NCI-H526 treated with DMSO at 0.1 percent for 48 hours (cell line): ENCODE measurements at places on chromosomes 6 and 20.

DNA sequence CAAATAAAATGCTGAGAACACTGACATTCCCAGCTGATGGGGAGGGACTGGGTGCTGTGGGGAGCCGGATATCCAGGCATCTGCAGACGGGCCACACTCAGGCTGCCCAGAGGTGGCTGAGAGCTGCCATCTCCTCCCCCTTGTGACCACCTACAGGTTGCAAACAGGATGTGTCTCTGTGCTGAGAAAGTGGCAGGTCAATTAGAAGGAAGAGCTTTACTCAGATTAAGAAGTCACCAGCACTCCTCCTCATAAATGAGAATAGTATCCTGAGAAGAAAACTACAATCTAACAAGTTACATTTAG lies 63.0 kb downstream of the HUS1B start:
- DNase-seq, result no peak

DNA sequence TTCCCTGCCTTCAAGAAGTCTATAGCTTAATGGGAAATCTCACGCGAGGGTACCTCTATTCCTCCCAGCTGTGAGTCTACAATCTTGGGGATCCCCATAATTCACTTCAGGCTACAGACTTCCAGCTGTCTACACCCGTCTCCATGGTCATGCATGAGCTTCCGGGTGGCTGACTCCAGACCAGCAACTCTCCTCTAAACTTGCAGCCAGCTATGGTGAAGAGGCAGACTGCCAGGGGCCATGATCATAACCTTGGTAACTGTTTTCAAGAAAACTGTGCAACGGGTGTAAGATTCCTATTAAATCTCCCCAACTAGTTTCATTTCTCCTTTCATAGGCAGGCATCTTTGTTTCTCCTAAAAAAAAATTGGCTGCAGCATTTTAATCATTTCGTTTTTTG lies 534.4 kb upstream of the CHD6 start:
- DNase-seq, result no peak

- no peak for DNase-seq
Measured at GRCh38 chr6:169162249-169162648, 91.4 kb downstream of the THBS2 start.

- DNase-seq, result no peak
Measured at GRCh38 chr6:117233145-117233544, 32.2 kb upstream of the VGLL2 start.

- DNase-seq, result no peak
Measured at GRCh38 chr6:134165561-134166201, 113.3 kb upstream of the SLC2A12 start.

- DNase-seq, result no peak
Measured at GRCh38 chr20:63923651-63924050, 28.7 kb downstream of the DNAJC5 start.

DNA sequence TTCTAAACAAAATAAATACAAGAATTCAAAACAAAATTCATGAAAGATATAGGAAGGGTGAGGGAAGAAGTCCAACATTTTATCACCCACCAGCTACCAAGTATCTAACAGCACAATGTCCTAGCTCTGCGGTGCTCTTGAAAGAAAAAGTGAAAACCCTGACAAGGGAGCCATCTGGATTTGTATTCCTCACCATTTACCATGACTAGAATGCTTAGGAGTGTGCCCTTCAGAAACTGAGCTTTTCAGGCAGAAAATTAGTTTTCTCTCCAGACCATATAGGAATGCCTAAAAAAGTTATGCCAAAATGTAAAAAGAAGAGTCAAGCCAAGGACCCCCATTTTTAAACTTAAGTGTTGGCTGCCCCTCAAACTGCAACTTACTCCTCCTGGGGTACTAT lies 4.5 kb downstream of the SNX5 start:
- DNase-seq, result no peak

GRCh38 chr6:31178143-31179041 lies 7.9 kb upstream of the POU5F1 start:
- no peak for DNase-seq

GRCh38 chr6:121951918-121952379 lies 447.5 kb upstream of the HSF2 start:
- no peak for DNase-seq

DNA sequence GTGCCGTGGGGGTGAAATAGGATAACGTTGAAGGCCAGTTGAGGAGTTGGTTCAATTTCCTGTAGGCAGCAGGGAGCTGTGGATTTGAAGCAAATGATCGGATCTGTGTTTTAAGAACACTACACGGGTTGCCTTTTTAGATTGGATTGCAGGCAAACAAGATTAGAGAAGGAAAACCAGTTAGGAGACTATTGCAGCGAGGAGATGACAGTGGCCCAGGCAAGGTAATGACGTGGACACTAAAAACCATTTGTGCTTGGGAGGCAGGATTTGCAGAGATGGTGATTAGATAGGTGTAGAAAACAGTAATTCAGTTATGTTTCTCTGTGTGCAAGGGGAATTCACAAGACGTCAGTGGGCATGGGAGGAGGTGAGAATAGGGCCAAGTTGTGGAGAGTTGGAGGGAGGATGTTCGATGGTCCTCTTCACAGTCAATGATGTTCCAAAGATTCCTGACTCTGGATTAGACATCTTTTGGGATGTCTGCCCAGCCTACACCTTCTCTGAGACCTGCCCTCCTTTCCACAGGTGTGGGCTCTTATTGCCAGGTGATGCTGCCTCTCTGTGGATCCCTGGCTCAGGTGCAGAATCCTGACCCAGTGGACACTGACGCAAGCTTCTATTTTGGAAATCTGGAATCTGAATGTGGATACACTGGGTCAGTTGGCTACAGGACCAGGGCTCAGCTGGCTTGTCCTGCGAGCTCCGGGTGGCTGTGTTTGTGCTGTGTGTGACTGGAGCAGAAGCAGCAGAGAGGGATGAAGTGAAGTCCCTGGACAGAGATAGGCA lies 54.2 kb downstream of the TFAP2C start:
- DNase-seq, result no peak

DNA sequence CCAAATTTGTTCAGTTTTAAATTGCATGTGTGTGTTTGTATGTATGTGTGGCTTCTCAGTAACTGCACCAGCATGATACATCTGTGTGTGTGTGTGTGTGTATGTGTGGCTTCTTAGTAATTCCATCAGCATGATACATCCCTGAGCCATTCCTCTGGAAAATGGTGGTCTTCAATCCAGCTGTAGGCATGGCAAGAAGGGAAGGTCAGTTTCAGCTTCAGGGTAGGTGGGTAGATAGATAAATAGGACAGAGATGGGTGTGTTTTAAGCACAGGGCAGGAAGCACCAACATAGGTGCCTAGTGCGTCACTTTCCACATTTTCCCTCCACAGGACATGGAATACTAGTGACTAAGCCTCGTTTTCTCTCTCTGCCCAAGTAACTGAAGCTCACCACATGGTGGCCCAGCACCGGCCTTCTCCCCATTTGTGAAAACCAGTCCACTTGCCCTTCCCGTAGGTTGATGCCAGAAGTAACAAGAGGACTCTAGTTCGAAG lies 82.9 kb downstream of the RPP40 start:
- DNase-seq, result no peak

DNA sequence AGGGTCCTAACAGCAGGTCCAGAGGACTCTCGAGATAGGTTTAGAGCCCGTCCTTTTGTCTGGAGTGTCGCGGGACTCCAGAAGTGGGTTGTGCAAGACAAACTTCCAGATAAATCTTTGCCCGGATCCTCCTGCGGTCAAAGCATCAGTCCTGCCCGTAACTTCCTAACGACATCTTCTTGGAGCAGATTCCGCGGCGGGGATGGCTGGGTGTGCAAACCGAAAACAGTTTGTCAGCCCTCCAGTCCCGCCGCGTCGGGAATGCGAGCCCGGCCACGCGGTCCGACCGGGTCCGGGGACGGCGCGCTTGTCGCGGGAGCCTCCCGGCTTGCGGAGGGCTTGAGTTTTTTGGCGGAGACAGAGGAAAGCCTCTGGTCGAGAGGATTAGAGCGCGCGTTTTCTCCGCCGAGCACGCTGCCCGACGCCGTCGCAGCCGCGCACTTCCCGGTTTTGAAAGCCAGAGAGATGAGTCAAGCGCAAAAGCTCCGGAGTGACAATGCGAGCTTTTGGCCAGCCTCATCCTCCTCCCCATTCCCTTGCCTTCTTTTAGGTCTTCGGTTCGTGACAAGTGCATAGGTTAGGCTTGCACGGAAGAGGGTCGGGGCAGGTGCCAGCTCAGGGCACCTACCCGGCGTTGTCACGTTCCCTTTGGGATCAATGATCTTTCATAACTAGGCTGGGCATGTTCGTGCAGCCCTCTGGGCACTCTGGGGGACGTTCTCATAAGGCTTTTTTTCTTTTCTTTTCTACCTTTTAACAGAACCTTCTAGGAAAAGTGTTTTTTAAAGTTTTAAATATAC lies 91.3 kb upstream of the PRDM1 start:
- DNase-seq, result peak; percentile 69

- no peak for DNase-seq
Measured at GRCh38 chr6:38020593-38020992, 201.1 kb downstream of the ZFAND3 start.

DNA sequence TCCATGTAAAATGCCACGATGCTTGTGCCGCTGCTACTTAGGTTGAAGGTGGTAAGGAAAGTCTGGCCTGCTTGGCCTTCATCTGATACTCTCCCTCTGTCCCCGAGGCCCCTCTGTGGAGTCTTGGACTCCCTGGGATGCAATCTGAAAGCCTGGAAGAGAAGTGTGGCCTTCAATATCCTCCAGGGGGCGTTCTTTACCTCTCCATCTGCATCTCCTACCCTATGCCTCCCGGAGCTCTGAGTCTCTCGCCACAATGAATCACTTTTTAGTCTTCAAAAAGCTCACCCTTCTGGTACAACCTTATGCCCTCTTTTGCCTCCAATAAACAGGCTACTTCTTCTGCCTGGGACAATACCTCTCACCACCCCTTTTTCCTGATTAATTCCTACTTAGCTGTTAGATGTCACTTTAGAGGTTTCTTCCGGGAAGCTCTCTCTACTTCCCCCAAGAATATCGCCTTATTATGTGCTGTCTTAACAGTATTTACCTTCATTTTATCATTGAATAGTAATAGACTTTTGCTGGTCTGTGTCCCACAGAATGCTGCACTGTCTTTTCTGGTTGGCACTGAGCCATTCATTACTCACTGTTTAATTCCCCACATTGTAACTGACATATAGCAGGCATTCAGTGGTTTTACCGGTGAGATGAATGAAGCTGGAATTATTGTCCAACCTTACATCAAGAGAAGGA lies 13.9 kb upstream of the ATG5 start:
- peak; percentile 68 for DNase-seq

GRCh38 chr20:41170386-41171105 lies 33.2 kb downstream of the PLCG1 start:
- DNase-seq, result no peak

- no peak for DNase-seq
Measured at GRCh38 chr6:105429676-105430075, 26.8 kb upstream of the PREP start.

DNA sequence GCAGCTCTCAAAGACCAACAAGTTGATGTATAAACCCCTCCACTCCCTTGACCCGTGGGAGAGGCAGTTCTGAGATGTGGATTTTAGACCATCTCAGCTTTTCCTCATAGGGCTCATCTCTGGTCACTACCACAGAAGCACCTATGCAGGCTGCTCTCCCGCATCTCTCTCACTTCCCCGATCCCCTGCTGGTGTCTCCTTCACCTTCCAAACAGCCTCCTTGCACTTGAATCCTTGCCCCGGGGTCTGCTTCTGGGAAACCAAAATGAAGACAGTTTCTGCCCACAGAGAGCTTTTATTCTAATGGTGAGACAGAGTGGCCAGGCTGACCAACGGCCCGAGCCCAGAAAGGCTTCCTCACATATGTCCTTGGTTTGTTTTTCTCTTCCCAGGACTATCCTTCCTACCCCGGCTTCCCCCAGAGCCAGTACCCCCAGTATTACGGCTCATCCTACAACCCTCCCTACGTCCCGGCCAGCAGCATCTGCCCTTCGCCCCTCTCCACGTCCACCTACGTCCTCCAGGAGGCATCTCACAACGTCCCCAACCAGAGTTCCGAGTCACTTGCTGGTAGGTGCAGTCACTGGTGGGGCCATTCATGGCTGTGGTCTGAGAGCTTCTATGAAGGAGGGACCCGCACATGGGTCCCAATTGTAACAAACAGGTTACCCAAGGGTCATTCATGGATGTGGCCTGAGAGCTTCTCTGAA lies 179.3 kb downstream of the EYA2 start:
- DNase-seq, result no peak

DNA sequence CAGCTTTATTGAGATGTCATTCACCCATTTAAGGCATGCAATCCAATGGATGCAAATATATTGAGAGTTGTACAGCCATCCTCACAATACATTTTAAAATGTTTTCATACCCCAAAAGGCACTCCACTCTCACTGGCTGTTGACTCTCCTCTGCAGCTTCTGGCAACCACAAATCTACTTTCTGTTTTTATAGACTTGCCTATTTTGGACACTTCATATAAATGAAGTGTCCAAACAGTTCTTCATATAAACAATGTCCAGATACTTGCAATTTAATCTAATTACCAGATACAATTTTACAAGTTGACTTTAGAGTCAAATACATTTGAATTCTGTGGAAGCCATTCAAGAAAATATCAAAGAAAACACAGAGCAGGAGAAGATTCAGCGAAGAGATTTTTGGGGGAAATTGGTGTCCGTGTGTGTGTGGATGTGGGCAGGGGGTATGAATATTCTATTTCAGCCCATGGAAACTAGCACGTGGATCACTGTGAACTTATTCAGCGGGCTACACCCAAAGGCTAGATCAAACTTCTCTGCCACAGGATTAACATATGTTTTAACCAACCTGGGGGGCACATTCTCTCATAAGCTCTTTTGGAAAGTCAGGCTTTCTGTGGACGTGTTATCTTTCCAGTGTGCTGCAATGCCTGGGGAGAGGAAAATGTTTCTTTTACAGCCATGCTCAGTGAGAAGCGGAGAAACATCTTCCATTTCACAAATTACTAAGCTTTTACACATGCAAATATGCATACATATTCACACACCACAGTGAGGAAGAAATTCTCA lies 73.9 kb downstream of the PLG start:
- DNase-seq, result no peak

DNA sequence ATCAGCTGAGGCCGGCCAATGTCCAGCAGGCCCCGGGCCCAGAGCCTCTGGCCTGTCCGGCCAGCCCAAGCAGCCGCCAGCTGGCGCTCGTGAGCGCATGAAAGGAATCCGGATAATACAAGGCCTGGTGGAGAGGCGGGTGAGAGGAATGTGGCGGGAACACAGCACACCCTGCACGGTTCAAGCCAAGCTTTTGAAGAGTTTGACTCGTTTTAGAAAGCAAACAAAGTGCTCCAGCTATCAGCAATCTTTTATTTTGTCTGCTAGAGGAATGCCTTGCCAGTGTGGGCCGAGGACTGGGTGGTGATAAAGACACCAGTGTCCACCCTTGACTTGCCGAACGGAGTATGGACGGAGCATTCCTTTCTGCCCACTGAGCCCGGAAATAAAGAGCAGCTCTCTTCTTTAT lies 9.3 kb upstream of the NEDD9 start:
- no peak for DNase-seq

- no peak for DNase-seq
Measured at GRCh38 chr6:45611491-45611890, 233.8 kb upstream of the SUPT3H start.

- DNase-seq, result no peak
Measured at GRCh38 chr6:163252061-163252591, 162.4 kb upstream of the QKI start.

- DNase-seq, result peak; percentile 5
Measured at GRCh38 chr6:8481727-8482126, 46.4 kb upstream of the SLC35B3 start.

GRCh38 chr20:32289661-32290431 lies 12.4 kb downstream of the KIF3B start:
- DNase-seq, result no peak
